ENCODE measurements at places on chromosomes 11 and 22. TPM values are rescaled to one million over a fixed set of nuclear protein-coding genes. Genes with fewer than 3 reads are reported as not detected.

Gene POU2AF2
- total RNA-seq = not detected

GRCh38 chr11:93487032-93487483, 56.1 kb downstream of the SMCO4 start:
- no peak overlapping the region for H3K27ac ChIP-seq
- H3K36me3 ChIP-seq = no peaks in the 10 kb centered on the region
- H3K4me3 ChIP-seq = no peak overlapping the region
- no peaks in the 10 kb centered on the region for H3K27me3 ChIP-seq

GRCh38 chr11:118956094-118956846, at the start of gene UPK2:
Gene UPK2, plus strand, starts transcription at chr11:118956298. Its CDS starts 53 bp downstream, at chr11:118956351.
- H3K4me1 ChIP-seq = peaks cover 8% of the 10 kb centered on the region
- no peaks in the 10 kb centered on the region for H3K27me3 ChIP-seq

GRCh38 chr11:61885166-61885778, 6.1 kb downstream of the FADS3 start:
- H3K27me3 ChIP-seq = no peaks in the 10 kb centered on the region
- no peak for DNase-seq
- no peak overlapping the region for H3K27ac ChIP-seq
- peaks cover 51% of the 10 kb centered on the region for H3K4me1 ChIP-seq
- H3K4me3 ChIP-seq = no peak overlapping the region
- H3K36me3 ChIP-seq = peaks cover under 1% of the 10 kb centered on the region

Gene SLC5A12
- total RNA-seq = not detected

DNA sequence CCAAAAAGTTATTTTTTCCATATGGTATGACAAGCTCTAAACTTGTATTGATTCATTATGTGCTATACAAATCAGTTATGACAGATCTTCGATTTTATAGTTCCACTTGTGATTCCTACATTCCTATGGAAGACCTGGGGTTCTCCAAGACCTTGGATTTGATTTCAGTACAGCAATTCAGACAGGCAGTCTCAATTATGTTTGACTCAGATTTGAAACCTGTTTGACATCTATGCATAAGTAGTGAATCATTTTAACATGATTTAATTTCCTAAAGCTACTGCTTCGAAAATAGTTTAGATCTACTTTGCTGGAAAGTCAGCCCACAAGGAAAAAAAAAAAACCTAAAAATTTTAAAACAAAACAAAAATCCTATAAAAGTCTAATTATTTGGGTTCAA, 820.4 kb downstream of the LUZP2 start:
- no peak overlapping the region for H3K27ac ChIP-seq
- no peak for DNase-seq
- H3K27me3 ChIP-seq = no peaks in the 10 kb centered on the region
- no peak overlapping the region for H3K4me3 ChIP-seq

GRCh38 chr11:61787928-61788491, 4.4 kb downstream of the TMEM258 start:
- no peaks in the 10 kb centered on the region for H3K27me3 ChIP-seq
- DNase-seq = no peak
- no peak overlapping the region for H3K4me3 ChIP-seq
- H3K4me1 ChIP-seq = peaks cover 32% of the 10 kb centered on the region
- H3K27ac ChIP-seq = no peak overlapping the region

Gene TRPM5
- not detected for total RNA-seq

Gene ADAMTS15
- 11.4 TPM for total RNA-seq

Data from esophagus muscularis mucosa (tissue), 4 donors.